ENCODE measurements at places on chromosomes 2 and 18.

GRCh38 chr2:219426534-219427136 is 8.0 kb upstream of the SPEG start:
- no peaks in the 10 kb centered on the region for H3K36me3 ChIP-seq
- H3K27ac ChIP-seq = no peak overlapping the region

- no peak for ATAC-seq
- no peak overlapping the region for H3K27ac ChIP-seq
- peaks cover 11% of the 10 kb centered on the region for H3K4me1 ChIP-seq
- no peaks in the 10 kb centered on the region for H3K27me3 ChIP-seq
- H3K4me3 ChIP-seq = no peak overlapping the region
Observed at GRCh38 chr2:168006498-168006897, 240.9 kb downstream of the STK39 start.

DNA sequence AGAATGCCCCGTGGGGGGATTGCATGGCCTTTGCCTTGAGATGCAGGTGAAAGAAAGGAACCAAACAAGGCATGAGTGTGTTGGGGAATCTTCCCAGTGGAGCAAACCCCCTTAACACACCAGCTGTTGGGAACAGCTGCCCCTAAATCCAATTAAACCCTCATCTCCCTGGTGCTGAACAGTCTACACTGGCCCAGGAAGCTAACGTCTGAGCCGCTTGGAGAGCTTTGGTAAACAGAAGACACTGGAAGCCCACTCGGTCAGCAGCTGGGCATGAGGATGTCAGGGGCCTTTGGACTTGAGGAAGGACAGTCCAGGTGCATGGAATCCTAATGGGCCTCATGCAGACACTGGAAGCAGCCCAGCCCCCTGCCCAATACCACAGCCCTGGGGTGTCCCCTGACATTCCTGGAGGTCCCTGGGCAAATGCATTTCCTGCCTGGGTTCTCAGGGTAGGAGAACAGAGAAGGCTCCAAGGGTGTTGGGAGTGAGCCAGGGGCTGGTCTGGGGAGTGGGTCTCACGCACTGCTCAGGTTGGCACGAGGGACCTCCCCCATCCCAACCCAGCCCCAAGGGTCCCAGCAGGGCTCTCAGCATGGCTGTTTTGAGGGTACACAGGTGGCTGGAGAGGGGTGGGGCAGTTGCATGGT is 37.7 kb downstream of the GBX2 start:
- no peaks in the 10 kb centered on the region for H3K36me3 ChIP-seq
- no peak for ATAC-seq
- no peak overlapping the region for H3K27ac ChIP-seq
- no peak overlapping the region for H3K4me3 ChIP-seq

GRCh38 chr2:63000801-63001200 is 49.8 kb upstream of the OTX1 start:
- H3K4me3 ChIP-seq = no peak overlapping the region
- no peak for ATAC-seq
- H3K4me1 ChIP-seq = no peaks in the 10 kb centered on the region

- no peaks in the 10 kb centered on the region for H3K36me3 ChIP-seq
- no peak for ATAC-seq
- no peak overlapping the region for H3K4me3 ChIP-seq
Observed at GRCh38 chr2:133675-134593, 87.6 kb upstream of the FAM110C start.

DNA sequence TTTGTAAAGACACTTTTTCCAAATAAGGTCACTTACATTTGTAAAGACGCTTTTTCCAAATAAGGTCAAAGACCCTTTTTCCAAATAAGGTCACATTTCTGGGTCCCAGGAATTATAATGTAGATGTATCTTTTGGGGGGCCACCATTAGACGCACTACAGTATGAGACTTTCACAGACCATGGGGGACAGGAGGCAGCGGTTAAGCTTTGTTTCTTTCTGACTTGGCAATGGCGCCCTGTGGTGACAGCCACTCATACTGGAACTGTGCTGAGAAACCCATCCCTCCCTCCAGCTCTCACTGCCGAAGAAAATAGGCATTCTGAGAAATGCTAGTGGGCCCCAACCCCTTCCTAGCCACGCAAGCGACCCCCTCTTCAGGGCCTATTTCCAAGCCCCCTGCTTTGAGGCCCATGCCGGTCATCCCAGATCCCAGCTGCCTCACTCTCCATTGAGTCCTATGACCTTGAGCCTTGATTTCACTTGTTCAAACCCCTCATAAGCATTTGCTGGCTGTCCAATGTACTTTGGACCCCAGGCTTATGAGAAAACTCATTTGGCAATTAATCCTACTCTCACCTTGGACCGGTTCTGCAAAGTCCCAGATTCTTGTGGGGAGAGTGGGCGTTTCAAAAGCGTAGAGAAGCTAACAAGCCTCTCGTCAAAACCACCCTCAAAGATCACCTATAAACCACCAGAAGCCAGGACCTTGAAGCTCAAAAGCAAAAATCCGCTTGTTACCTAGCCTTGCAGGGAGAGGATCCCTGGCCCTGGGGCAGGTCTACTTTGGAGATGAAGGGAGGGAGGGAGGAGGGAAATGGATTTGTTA is 11.3 kb upstream of the SPATA3 start:
- no peaks in the 10 kb centered on the region for H3K36me3 ChIP-seq
- peak; percentile 89 for ATAC-seq
- peak overlapping the region; percentile 93 for H3K27ac ChIP-seq
- H3K4me3 ChIP-seq = peak overlapping the region; percentile 54
- peaks cover 60% of the 10 kb centered on the region for H3K4me1 ChIP-seq

DNA sequence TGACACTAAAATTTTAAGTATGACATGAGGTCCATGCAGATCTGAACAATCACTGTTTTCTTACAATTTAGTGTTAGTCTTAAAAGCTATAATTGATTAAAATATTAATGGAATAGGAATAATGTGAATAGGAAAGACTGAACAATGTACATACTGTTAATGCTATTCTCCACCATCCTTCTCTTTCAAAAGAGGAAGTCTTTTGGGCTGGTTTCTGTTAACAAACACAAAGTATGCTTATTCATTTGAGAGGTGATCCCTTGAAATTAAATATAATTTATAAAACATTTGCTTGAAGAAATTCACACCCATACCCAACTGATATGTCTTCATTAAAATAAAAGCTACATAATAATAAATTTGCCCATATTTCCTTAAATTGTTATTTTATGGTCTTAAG is 2.3 kb downstream of the STPG4 start:
- H3K4me3 ChIP-seq = no peak overlapping the region
- no peak for ATAC-seq
- H3K27me3 ChIP-seq = no peaks in the 10 kb centered on the region
- H3K36me3 ChIP-seq = peaks cover 46% of the 10 kb centered on the region
- peaks cover 8% of the 10 kb centered on the region for H3K4me1 ChIP-seq
- H3K27ac ChIP-seq = no peak overlapping the region

GRCh38 chr2:134233728-134234136 is 20.1 kb upstream of the MGAT5 start:
- H3K27ac ChIP-seq = peak overlapping the region; percentile 83
- peaks cover 85% of the 10 kb centered on the region for H3K4me1 ChIP-seq
- peak; percentile 93 for ATAC-seq
- H3K27me3 ChIP-seq = no peaks in the 10 kb centered on the region
- H3K36me3 ChIP-seq = peaks cover 8% of the 10 kb centered on the region

DNA sequence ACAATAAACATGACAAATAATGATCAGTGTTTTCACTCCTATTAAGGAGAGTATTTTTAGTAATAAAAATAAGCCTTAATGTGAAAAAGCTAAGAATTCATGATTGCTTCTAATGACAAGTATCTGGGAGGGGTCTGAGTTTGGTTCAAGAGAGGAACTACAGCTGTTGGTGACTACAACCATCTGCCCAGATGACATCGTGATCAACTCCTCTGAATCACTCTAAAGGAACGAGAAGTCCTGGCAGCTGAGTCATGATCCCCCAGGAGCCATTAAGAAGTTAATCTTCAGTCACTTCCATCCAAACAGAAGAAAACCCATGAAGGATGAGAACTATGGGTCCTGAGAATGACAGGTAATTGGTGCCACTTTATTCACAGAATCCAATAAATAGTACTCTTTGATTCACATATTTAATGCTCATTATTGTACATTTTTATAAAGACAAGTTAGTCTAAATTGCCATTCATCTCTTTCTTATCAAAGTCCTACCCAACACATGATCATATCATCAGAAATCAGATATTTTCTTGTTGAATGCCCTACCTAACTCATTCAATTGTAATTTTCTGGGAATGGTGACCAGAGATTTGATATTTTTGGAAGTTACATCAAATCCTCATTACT is 6.8 kb downstream of the TFPI start:
- no peak overlapping the region for H3K4me3 ChIP-seq
- no peaks in the 10 kb centered on the region for H3K36me3 ChIP-seq
- H3K27ac ChIP-seq = no peak overlapping the region
- H3K4me1 ChIP-seq = no peaks in the 10 kb centered on the region

- H3K4me3 ChIP-seq = no peak overlapping the region
- no peaks in the 10 kb centered on the region for H3K27me3 ChIP-seq
- no peak for ATAC-seq
- no peak overlapping the region for H3K27ac ChIP-seq
Observed at GRCh38 chr2:160205505-160205904, 5.4 kb upstream of the ITGB6 start.

Data from stimulated activated memory B cell treated with anti-CD40 and anti-IgM and Interleukin-4, amounts not matched to agents 10 μg/mL and 1 μg/mL and 100 μg/mL, for 72 hours (primary cell).